AG04450 (cell line): ENCODE measurements at places on chromosomes 2 and 18.

GRCh38 chr2:104749856-104750460, 104.0 kb upstream of the POU3F3 start:
- no peak for DNase-seq

- DNase-seq: no peak
Measured at GRCh38 chr2:75592888-75593287, 32.1 kb upstream of the EVA1A start.

GRCh38 chr2:196431076-196431475, 208.4 kb upstream of the CCDC150 start:
- no peak for DNase-seq

DNA sequence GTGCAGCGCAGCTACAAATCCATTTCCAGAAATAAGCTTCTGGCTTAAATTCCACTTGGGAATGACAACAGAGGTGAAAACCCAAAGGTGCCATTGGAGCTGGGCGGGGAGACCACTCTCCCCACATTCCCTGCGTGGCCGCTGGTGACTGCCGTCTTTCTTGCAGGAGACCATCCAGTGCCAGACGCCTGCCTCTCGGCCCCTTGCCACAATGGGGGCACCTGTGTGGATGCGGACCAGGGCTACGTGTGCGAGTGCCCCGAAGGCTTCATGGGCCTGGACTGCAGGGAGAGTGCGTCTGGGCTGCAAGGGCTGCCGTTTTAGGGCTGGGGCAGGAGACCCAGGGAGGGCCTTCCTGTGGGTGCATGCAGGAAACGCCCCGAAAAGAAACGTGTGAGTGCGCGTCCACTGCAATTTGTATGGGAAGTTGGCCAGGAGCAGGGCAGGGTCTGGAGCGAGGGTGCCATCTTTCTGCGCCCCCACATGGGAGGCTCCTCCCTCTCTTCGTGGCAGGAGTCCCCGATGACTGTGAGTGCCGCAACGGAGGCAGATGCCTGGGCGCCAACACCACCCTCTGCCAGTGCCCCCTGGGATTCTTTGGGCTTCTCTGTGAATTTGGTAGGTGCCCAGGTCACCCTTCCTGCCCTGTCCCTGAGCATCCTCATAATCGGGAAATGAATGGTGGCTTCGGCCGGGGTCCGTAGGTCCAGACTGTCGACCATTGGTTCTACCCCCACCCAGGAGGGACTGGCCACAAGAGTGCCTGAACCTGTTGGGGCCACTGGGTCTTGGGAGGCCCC, 49.9 kb downstream of the SNED1 start:
- no peak for DNase-seq

DNA sequence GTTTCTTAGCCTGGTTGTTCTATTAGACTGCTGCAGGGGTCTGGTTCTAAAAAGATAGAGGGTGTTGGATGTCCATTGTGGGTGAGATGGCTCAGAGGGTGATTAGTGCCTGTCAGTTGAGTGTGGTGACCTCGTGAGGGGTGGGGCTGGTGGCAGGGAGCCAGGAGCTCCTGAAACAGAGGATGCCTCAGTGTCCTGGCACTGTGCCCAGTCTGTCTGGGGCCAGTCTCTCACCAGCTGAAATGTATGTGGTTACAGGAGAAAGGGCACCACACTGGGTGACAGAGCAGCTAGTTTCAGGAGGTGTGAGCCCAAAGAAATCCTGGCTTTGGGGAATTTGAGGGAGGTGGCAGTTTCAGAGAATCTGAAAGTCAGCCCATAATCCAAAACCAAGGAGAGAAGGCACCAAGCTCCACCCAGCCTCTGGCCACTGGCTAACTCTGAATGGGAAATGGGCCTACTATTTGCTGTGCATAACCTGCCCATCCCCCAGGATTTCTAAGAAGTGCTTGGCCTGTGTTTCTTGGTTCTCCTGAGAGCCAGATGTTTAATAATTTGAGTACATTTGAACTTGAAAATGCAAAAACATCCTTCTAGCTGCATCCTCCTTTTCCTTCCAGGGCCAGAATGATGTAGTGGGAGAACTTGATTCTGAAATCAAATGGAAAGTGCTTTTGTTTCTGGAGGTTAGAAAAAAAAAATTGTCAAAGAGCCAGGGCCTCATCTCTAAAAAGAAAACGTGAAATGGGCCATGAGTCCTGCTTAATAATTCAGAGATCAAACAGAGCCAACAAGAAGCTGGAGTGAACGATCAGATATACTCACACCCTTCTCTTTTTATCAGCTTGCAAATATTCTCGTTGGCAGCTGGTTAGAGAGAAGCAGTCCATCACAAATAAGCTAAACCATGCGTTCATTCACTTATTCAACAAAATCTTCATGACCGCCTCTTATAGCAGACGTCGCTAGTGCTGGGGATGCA, 92.3 kb downstream of the B3GNT2 start:
- no peak for DNase-seq

GRCh38 chr18:32549248-32550110, 78.8 kb upstream of the GAREM1 start:
- DNase-seq: no peak

DNA sequence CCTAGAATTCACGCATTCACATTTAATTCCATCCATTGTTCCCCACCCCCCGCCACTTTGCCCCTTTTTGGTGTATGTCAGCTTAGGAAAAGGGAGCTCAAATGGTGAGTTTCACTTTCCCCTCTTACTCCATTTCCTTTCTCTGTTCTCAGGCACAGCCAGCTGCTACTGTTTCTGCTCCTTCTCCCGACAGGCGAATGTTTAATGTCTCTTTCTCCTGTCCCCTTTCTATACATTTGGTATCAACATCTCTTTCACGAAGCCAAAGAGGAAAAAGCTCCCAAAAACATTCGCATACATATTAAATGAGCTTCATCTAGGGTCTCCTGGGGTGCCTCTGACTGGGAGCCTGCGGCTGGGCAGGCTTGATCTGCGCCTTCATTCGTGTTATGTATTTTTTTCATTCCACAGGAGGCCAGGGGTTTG, 124.2 kb upstream of the SATB2 start:
- DNase-seq: no peak

DNA sequence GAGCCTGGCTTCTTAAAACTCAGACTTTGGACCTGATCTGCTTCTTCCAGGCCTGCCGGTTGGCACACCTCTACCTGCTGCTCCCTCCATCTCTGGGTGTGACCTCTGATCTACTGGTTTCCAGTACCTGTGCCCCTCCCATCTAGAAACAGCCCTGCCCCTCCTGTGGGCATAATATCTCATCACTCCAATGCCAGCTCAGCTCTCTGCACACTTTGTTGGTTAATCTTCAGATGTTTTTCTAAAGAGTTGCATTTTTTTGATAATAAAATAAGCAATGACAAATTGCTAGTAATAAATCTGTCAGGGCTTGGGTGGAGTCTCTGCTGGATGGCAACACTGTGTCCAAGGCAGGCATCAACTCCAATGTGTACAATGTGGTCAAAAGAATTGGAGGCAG, 89.6 kb upstream of the PPP1CB start:
- no peak for DNase-seq
